ENCODE measurements at places on chromosomes 1 and 21.

DNA sequence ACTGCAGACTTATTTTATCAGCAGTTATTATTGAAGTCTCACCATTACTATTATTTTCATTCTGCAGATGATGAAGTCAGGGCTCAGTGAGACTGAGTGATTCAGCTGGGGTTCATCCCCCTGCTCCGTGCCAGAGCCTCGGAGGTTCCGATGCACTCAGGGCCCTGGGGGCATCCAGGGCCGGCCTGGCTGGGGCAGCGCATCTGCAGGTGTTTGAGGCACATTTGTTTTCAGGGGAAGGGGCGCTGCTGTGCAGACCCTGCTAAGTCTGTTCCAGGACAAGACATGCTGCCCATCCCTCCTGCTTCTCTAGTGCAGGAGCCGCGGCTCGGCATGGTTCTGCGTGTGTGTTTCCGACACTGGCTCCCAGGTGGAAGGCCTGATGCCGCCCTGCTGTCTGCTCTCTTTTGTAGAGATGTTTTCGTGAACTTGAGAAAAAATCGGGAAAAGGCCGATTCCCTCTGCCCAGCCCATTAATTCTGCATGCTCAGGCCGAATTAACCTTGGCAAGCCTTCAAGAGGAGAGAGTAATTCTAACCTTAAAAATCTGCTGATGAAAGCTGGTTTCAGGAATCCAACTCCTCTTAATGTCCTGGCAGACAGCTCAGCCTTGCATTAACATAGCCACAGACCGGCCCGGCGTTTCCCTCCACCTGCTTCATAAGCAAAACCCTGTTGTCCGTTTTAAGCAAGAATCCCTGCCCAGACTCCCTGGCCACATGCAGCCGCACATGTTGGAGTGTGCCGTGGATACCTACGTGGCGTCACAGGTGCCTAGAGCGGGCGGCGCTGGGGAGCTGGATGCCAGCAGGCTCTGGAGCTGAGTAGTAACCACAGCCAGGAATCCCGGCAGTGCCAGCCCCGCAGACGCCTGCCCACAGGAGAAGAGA lies 316.0 kb upstream of the VAMP3 start:
- no peak for DNase-seq

DNA sequence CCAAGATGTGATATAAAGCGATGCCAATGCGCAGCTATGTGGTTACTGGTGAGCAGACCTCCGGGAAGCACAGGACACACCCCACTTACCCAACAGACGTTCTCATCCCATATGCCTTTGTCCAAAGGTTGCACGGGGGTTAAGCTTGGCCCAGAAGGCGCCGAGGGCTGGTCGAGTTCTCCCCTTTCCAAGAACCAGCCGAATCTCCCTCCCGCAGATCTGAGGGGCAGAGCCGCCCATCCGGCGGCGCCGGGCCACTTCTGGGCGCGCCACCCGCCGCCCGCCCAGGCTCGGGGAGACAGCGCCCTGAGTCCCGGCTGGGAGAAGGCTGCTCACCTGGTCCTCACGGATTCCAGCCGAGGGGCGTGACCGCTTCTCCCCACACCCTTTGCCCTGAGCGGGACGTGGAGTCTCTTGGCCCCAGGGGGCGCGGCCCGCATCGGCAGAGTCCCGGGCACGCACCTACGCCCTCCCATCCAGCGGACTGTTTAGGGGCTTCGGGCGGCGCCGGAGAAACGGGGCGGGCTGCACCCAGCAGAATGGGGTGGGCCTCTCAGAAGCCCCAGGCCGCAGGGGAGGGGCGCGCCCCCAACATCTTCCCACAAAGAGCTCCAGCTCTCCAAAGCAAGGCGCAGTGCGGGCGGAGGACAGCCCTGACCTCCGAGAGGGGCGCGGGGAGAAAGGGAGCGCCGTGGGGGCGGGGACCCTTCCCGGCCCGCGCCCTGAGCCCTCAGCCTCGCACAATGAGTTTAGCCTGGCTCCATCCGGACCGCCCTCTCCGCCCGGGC lies 615 bp downstream of the GPR161 start:
- DNase-seq = no peak

DNA sequence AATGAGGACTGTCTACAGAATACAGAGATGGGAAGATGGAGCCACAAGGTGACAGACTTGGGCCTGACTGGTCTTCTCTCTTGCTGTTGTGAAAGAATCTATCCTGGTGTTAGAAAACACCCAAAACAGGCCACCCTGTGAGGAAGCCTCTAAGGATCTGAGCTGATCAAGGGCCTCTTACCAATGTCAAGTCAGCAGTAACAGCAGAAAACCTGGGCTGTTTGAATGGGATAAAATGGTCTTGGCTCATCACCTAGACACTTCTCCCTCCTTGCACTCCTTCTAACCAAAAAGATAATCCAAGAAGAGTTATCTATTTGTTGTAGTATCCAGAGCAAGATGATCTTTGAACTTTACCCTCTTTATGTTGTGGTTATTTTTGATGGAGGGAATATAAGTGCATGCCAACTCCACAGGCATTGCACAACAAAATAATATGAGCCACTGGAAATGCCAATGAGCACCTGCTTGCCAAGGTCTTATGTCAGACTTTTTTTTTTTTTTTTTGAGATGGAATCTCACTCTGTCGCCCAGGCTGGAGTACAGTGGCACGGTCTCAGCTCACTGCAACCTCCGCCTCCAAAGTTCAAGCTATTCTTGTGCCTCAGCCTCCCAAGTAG lies 32.8 kb upstream of the ZNF281 start:
- DNase-seq = no peak

DNA sequence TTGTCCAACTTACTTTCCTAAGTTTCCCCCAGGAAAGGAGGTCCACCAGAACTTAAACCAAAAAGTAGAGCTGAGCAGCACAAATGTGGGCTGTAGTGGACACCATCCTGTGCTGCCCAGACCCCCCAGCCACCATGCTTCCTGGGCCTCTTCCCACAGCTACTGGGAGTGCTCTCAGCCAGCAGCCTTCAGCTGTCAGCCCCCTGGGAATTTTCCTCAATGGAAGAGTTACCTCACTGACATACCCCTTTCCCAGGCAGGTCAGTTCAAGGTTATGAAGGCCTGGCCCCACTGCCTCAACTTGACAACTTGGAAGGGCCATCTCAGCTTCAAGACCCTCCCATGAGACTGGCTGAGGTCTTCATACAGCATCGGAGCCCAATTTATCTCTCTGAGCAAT lies 47.7 kb downstream of the CDCP2 start:
- DNase-seq = no peak

DNA sequence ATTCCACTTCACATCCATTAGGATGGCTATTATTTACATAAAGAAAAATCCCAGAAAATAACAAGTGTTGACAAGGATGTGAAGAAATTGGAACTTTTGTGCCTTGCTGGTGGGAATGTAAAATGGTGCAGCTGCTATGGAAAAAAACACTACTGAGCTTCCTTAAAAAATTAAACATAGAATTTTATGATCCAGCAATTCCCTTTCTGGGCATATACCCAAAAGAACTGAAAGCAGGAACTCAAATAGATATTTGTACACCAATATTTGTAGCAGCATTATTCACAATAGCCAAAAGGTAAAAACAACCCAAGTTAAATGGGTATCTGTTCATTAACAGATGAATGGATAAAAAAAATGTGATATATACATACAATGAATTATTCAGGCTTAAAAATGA lies 45.6 kb downstream of the WNT2B start:
- no peak for DNase-seq

DNA sequence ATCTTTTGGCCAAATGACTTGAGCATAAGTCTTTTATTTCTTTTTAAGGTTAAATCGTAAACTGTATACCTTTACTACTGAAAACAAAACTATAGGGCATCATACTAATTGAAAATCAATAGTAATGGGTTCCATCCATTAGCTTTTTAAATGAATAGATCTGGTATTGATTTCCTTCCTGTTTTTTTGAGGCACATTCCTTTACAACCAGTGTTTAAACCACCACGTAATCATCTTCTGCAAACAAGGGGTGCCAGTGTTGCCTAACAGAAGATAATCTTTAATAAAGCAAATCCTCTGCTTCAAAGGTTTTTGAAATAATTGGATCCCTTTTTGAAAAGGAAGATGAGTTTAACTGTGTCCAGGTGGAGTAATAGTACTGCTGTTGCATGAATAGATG lies 48.7 kb upstream of the ANGPTL1 start:
- no peak for DNase-seq

GRCh38 chr1:61956016-61956645 lies 213.9 kb downstream of the PATJ start:
- DNase-seq = no peak

Data from neuronal stem cell (in vitro differentiated cells).